ENCODE measurements at places on chromosomes 3 and 15.

GRCh38 chr15:40886586-40886985, 7.7 kb upstream of the VPS18 start:
- DNase-seq = no peak

DNA sequence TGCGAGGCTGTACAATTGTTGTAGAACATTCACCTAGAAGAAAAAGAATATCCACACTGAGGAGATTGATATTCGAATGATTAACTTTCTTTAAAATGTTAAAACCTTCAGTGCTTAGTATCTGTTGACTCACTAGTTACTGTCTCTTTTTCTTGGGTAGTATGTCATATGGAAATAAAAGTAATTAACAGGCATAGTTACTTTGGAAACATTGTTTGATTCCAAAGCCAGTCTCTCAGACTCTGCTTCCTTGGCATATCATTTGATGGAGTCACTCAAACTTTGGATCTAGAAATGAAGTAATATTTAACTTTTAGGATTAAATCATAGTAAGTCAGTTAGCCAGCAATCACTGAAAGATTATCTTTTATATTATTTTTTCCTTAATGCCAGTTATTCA, 63.4 kb downstream of the MAP2K5 start:
- no peak for DNase-seq

DNA sequence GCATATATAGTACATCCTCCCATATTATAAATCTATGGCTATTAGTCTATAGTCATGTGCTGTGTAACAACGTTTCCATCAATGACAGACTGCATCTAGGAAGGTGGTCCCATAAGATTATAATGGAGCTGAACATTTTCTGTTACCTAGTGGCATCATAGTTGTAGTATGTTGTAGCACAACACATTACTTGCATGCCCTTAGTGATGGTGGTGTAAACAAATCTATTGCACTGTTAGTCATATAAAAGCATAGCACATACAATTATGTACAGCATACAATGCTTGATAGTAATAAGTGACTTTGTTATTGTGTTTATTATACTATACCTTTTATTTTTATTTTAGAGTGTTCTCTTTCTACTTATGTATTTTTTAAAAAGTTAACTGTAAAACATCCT, 37.4 kb upstream of the TNFSF10 start:
- DNase-seq = no peak

- DNase-seq = no peak
Observed at GRCh38 chr15:50304836-50305235, 39.3 kb upstream of the HDC start.

GRCh38 chr3:115217678-115218451, 70.8 kb upstream of the ZBTB20 start:
- no peak for DNase-seq

- DNase-seq = no peak
Observed at GRCh38 chr3:62100282-62100989, 272.9 kb downstream of the FEZF2 start.

DNA sequence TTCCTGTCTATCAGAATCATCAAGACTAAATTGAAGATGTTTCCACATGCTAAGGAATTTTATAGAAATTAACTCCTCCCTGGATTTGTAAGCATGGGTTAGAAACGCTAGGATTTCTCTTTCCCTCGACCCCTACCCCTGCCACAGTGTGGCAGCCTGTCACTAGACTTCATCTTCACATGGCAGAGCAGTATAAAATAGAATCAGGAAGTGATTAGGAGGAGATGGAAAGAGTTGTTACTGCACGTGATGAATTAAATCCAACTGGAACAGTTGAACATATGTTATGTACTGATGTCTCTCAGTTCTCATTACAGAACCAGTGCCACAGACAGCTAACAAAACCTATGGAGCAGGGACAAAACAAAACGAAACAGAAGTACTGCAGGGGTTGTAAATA, 130.0 kb upstream of the BNIP2 start:
- no peak for DNase-seq

DNA sequence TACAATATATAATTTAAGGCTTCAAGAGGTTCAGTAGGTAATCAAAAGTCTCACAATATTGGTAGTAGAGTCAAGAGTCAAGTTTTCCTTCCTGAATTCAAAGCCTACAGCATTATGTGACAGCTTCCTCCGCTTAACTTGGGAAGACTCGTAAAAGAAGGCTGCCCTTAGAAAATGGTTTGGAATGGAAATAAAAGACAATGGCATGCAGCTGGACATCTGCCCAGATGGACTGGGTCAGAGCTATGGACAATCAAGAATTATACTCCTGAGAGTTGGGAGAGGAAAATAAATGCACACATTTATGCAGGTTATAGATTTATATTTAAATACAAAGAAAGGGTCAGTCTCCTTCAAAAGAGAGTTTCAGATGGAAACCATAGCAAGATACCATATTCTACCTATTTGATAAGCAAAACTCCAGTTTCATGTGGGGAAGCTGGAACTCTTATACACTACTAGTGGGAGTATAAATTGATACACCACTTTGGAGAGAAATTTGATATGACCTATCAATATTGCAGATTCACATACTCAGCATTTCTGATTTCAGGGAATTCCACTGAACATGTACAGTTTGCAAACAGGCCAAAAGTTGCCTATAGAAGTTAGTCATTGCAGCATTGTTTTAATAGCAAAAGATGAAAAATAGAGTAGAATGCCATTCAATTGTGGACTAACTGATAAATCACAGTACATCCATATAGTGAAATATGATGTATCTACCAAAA, 6.1 kb downstream of the CRYBG3 start:
- DNase-seq = no peak

DNA sequence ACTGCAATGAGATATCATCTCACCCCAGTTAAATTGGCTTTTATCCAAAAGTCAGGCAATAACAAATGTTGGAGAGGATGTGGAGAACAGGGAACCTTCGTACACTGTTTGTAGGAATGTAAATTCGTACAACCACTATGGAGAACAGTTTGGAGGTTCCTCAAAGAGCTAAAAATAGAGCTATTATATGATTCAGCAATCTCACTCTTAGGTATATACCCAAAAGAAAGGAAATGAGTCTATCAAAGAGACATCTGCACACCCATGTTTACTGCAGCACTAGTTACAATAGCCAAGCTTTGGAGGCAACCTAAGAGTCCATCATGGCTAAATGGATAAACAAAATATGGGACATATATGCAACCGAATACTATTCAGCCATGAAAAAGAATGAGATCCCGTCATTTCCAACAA, 68.0 kb upstream of the HES1 start:
- no peak for DNase-seq

- DNase-seq = no peak
Observed at GRCh38 chr15:54159012-54159411, 180.8 kb downstream of the UNC13C start.

- DNase-seq = no peak
Observed at GRCh38 chr3:17469520-17469919, 272.9 kb downstream of the TBC1D5 start.
